ENCODE measurements at places on chromosomes 3 and 15. TPM values are rescaled to one million over a fixed set of nuclear protein-coding genes. Genes with fewer than 3 reads are reported as not detected.

DNA sequence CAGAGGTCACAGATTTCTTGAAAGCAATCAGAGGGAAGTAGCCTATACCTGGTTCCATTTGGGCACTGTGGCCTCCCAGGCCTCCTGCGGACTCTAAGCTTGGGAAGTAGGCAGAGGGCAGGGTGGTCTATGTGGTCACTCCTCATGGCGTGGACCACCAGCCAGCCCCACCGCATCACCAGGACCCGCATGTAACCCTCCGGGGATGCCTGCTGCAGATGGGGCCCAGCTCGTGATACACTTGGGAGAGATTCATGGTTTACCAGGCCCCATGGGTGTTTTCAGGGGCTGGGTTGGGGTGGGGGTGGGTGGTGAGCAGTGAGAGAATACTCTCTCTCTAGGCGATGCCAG is 123.7 kb downstream of the ASB7 start:
- DNase-seq, result no peak

GRCh38 chr15:32763295-32763694 is 45.5 kb downstream of the GREM1 start:
- DNase-seq, result no peak

DNA sequence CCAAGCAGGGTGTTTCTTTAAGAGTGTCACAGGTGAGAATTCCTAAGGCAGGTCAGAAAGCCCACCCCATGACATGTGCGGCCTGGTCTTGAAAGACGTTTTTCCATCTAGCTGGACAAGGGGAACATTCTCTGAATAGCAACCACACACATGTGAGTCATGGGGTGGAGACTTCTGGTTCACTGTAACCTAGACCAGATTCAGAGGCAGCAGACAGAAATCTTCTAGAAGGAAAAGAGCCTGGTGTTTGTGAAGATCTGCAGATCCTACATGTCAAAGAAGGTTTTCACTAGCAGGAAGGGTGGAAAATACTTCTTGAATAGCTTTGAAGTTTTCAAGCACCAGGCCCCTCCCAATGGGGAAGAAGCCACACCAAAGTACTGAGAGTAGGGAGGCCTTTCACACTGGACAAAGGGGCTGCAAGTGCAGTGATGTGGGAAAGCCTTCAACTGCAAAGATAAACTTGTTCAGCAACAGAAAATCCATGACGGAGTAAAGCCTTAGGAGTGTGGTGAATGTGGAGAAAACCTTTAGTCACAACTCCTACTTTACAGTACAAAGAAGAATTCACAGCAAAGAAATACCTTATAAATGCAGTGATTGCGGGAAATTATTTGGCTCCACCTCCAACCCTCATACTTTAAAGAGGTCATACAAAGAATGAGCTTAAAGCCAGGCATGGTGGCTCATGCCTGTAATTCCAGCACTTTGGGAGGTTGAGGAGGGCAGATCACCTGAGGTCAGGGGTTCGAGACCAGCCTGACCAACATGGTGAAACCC is 17.6 kb downstream of the ADAM10 start:
- DNase-seq, result no peak

PSMD2 gene
- total RNA-seq, result 168 TPM

DNA sequence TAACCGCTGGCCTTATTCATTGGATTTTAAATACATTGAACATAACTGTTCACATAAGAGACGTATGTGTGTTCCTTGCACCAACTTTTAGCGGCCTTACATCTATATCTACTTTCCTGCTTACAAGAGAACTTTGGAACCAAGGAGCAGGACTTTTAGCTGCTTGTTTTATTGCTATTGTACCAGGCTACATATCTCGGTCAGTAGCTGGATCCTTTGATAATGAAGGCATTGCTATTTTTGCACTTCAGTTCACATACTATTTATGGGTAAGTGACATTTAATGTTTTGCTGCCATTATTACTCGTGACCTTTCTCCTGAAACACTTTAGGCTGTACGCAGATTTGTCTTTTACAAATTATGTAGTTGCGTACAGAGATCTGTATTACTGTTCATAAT is 47.1 kb downstream of the STT3B start:
- DNase-seq, result no peak

DNA sequence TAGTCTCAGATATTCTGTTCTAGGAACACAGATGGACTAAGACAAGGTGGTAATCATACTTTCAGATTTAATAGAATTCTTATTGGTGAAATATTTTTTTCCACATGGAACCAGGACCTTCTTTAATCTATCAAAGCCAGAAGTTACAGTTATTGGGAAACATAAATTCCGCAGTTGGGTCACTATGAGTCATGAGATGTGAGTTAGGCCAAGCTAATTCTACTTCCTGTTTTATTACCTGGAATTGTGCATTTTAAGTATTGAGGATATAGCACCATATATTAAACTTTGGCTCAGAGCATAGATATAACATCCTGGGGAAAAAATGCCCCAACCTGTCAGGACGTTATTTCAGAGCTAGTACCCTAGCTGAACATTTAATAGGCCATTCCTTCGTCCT is 96.4 kb upstream of the P3H2 start:
- DNase-seq, result no peak

SKOR1 gene
- total RNA-seq, result 2.3 TPM

DNA sequence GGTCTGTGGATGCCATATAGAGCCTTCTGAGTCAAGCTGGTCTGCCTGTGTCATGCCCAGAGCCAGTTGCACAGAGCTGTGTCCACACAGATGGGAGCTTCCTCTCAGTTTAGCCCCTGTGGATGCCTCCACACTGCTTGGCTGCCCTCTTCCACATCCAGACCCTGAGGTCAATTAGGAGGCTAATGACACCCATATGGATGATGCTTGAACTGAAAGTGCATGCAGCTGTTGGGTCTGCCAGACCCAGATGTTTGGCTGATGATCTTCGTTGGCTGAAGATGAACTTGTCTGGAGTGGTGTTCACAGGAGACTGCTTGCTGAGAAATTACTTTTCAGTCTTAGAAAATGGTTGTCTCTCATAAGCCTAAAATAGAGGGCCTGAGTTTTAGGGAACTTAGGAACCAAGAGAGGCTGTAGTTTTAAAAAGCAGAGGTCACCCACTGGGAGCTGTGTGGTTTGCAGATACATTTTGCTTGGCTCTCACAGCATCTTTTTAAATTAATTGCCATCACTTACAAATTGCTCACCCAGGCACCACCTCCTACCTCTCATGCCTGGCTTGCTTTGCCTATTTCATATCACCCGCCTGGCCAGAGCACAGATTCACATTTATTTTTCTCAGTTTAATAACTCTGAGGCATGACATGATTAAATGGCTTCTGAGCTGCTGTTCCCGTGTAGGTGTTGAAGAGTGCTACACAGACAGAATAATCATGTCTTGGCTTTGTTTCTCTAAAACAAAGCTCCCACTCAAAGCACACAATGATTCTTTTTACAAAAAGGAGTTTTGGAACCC is 176.1 kb downstream of the MINAR1 start:
- no peak for DNase-seq

CD86 gene
- not detected for total RNA-seq

GRCh38 chr3:29240248-29240647 is 40.6 kb upstream of the RBMS3 start:
- DNase-seq, result no peak

DNA sequence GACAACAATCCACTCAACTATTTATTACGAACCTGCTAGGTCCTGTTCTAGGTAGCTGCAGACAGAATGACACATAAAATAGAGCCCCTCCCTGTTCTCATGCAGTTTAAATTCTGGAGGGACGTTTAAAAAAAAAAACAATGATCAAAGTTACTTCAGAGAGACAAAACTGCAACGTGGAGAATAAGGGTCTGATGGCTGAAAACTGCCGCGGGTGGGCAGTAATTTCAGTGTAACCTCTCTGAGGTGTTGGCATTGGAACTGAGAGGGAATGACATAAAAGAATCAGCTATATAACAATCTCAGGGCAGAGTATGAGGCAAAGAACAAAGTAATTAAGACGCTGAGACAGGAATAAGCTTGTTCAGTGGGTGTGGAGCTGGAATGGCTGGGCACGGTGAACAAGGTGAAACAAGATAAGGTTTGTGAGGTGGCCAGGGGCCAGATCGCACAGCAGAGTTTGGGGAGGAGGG is 19.5 kb downstream of the TBL1XR1 start:
- no peak for DNase-seq

KBTBD12 gene
- not detected for total RNA-seq

- no peak for DNase-seq
Measured at GRCh38 chr3:197417441-197417840, 119.0 kb upstream of the DLG1 start.

DNA sequence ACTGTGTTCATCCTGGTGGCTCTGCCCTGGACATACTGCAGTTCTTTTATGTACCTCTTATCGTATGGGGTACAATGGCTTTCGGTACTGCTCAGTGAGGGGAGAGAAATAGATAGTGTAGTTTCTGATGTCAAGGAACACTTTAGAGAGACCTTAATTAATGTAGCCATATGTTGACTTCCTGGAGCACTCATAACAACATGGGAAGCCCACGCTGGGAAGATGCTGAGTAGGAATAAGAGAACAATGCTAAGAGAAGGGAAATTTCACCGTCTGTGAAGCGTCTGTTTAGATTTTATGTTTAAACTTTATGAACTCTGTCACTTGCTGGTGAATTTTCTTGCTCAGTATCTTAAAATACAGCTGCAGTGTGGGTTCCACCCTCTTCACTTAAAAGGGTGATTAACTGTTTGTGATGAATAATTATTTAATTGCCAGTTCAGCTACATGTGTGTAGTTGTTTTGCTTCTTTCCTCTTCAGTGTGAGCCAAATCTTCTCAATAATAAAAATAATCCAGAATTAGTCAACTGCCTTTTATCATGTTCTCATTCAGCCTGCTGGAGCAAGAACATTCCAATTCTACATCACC is 373.1 kb upstream of the TPRG1 start:
- no peak for DNase-seq

CYP1A2 gene
- not detected for total RNA-seq

DNA sequence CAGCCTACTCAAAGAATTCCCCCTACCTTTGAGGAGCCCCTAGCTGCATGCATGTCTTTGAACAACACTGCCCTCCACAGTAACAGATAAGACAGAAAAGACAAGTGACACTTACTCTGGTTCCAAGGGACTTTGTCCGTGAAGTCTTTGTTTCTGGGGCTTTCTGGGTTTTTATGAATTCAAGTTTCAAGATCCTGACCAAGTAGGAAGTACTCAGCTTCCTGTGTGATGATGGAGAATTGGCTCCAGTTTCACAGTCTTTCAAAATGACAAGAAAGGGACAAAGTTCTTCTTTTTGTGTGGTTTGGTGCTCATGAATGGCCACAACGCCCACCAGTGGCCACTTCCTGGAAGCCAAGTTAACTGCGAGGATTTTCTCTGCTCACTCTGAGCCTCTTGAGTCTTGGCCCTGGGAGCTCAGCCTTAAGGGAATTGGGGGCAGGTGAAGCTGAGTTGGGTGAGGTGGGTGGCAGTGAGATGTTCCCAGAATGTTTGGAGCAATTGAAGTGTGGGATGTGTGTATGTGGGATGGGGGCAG is at the start of gene CCR1:
Gene CCR1, minus strand, starts transcription at position 147 of the 538 bp plus-strand sequence. CDS start 4,000 bp downstream, outside the sequence.
- no peak for DNase-seq

DNA sequence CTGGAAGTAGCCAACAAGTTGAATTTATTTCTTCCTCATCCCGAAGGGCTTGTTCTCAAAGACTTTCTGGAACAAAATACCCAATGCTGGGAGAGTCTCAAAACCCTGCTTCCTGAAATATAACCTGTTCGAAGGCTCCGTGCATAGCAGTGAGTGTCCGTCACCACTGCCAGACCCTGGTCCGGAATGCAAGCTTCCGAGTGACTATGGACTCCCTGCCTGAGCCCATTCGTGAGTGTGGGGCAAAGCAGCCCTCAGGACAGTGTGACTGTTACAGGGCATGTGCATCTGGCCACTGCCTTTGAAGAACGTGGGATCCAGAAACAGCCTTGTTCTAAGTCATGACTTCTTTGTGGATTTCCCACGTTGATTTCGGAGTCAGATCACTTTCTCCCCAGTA is 214.5 kb upstream of the IGF1R start:
- DNase-seq, result no peak

DNA sequence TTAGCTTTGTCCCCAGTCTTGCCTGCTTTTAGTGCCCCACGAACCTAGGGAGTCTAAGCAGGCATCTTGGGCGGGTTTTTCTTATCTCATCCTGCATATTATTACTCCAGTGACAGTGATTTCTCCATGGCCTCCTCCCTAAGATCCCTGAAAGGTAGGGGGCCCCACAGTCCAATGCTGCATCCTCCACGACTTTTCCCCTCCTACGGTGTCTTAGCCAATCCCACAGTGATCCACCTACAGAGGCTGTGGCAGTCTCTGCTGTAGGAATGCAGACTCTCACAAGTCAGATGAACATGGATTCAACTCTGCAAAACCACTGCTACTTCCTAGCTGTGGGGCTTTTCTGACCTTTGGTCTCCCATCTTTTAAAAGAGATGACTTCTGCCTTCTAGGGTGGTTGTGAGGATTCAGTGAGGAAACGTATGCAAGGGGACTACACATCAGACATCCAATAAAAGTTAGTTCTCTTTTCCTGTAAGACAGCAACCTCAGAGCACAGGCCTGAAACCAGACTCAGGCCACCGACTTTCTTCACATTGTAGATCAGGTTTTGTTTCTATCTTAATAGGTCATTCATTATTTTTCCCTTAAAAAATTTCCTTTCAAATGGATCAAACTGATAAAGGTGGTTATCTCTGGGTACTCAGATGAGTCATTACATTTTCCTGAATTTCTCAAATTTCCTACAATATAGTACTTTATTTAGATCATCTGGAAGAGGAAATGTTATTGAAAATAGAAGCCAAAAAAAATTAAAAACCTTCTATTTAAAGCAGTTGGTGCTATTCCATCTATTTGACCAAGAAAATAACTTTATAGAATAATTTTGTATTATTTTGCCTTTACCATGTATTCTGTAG is 23.2 kb downstream of the ILDR1 start:
- DNase-seq, result no peak

GRCh38 chr3:5165698-5166097 is 21.8 kb upstream of the EDEM1 start:
- no peak for DNase-seq

- no peak for DNase-seq
Measured at GRCh38 chr3:159800434-159801155, 188.0 kb upstream of the IL12A start.

- peak; percentile 36 for DNase-seq
Measured at GRCh38 chr3:100400419-100400779, 490 bp downstream of the TOMM70 start.

DNA sequence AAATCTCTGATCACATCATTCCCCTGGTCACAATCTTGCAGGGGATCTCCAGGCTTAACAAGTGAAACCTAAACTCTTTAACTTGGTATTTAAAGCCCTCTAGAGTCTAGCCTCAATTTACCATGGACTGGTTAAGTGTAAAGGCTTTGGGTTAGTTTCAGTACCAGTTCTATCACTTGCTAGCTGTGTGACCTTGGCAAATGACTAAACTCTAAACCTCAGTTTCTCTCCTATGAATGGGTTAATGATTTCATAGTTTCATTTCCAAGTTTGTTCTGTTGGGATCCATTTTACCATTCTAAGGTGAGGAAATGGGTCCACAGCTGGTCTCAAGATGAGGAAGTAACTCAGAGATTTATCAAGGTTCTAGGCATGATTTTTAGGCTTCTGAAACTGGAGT is 38.8 kb upstream of the TIMP4 start:
- DNase-seq, result no peak

DNA sequence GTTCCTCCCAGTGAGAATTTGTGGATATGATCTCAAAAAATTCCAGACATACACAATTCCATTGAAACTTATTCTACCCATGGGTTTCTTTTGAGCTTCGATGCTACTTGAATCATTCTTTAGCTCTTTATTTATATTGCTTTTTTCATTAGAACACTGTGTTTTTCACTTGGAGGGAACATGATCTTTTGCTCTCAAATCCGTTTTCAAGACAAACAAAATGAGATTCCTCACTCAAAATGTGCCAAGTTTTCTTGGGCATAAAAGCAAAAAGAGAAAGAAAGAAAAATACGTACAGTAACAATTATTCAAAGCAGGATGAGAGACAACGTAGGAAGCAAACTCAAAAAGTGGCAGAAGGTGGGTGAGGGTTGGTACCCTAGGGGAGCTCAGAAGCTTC is 118.8 kb upstream of the PDZRN3 start:
- no peak for DNase-seq
